ENCODE measurements at places on chromosomes 12 and 14. TPM values are rescaled to one million over a fixed set of nuclear protein-coding genes. Genes with fewer than 3 reads are reported as not detected.

EIF2S3B gene
- 14.8 TPM for total RNA-seq

BIN2 gene
- total RNA-seq = not detected

CLEC14A gene
- total RNA-seq = 0.33 TPM

EPS8 gene
- 237 TPM for total RNA-seq

PRB2 gene
- not detected for total RNA-seq

KRT81 gene
- total RNA-seq = 0.13 TPM

FGF23 gene
- total RNA-seq = not detected

All from smooth muscle cell of the pulmonary artery (primary cell).